ENCODE measurements at places on chromosomes 5 and 9.

DNA sequence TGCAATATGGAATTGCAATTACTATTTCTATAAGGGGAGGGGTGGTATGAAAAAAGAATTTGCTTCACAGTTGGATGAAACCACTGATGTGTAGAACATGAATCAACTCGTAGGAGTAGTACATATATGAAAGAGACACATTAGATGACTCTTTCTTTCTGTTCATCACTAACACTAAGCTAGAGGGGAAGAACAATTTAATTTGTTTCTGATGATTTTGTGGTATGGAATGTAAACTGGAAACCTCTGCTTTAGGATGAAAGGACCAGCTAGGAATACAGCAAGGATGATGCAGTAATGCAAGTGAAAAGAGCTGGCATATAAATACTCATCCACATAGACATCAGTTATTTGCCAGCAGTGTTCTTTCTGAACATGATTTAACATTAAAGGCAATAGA is 113.4 kb downstream of the PAPPA start:
- DNase-seq = peak; percentile 20

GRCh38 chr5:151497391-151498002 is 50.1 kb downstream of the SLC36A1 start:
- no peak for DNase-seq

GRCh38 chr5:98557916-98558315 is 215.5 kb upstream of the RGMB start:
- no peak for DNase-seq

DNA sequence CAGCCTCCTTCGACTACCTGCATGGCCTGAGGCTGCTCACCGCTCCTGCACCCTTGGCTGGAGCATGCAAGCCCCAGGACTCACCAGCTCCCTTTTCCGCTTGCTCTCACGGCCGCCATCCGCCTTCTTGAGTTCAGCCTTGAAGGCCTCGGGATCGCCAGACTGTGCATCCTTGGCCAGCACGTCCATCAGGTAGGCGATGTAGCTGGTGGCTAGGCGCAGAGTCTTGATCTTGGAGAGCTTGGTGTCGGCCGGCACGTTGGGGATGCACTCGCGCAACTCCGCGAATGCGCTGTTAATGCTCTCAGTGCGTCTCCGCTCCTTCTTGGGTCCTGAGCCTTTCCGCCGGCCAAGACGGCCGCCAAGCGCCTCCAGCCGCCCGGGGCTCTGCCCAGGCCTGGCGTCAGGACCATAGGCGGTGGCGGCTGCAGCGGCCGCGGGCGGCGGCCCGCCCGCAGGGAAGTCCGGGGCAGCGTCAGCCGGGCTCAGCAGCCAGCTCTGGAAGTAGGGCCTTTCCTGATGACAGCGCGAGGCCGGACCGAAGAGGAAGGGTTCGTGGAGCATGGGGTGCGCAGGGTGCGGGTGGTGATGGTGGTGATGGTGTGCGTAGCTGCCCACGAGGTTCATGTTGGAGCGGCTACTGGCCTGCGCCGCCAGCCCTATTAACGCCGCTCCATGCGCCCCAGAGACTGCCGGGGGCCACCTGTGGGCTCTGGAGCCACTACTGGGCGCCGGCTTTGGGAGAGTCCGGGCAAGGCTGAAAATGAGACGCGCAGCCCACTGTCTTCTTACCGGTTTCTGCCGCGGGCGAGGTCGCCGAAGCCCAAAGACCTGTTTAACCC is 424 bp downstream of the HAND1 start:
- DNase-seq = peak; percentile 63

GRCh38 chr9:38687389-38687842 is 32.5 kb downstream of the FAM240B start:
- DNase-seq = no peak

DNA sequence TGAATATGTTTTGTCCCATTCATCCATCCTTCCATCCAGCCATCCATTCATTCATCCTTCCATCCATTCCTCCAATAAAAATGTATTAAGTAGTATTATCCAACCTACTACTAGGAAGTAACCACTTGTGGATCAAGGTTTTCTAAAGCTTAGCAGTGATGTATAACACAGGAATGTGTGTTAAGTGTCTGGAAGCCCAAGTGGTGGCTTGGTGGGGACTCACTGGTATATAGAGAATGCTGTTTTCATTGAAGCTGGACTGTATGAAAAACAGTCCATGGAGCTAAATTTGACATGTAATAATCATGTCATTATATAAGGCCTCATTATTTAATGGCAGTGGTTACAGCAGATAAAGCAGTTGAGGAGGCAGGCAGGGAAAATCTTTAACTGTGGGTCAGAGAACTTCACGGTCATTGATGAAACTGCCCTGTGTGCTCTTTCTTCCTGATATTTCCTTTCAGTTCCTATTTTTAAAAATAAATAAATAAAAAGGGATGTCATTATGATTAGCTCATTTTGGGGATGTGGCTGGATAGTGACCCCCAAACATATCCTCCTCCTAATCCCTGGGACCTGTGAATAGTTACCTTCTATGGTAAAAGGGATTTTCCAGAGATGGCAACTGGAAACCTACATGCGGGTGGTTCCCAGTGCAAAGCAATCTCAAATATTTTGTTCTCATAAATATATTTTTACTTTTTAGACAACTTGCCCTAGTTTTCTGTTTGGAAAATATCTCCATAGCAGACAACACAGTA is 82.3 kb downstream of the DAPK1 start:
- DNase-seq = no peak

DNA sequence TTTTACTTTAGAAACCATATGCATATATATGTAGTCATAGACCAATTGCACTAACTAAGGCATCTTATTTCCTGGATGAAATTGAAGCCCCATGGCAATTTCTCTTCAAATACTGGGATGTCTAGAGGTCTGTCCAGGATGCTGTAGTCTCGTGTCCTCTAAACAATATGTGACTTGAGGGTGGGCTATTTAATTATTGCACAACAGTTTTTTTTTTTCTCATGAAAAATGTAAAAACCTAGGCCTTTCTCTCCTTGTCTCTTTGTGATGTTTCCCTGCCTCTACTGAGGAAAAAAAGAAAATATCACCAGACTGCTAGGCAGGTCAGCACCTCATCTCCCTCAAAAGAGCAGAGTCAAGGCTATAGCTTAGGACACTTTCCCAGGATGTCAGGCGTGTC is 34.6 kb downstream of the ZCCHC9 start:
- DNase-seq = no peak

DNA sequence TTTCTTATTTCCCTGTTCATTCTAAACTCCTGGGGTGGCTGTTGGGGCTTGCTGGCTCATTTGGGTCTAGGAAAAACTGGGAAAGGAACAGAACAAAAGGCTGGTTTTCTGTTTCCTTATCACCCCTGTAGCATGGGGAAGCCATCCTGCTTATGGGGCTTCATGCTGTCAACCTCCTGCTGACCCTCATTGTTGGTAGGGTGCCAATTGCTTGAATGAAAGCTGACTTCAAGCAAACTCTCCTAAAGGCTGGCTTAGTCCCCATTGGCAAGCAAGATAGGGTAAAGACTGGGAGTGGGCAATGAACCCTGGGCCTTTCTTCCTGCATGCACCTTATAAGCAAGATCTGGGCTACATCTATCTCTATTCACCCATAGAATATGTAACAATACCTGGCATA is 511.6 kb downstream of the DMAC1 start:
- DNase-seq = no peak

- no peak for DNase-seq
Observed at GRCh38 chr5:17444496-17444895, 53.5 kb upstream of the TAF11L2 start.

- DNase-seq = peak; percentile 49
Observed at GRCh38 chr5:137753691-137754187, 424 bp downstream of the HNRNPA0 start.

- DNase-seq = no peak
Observed at GRCh38 chr5:107929080-107929479, 258.3 kb upstream of the EFNA5 start.

GRCh38 chr5:131640043-131640856 is 5.2 kb upstream of the RAPGEF6 start:
- no peak for DNase-seq

- DNase-seq = peak; percentile 75
Observed at GRCh38 chr9:112112519-112112918, 62.6 kb downstream of the SUSD1 start.

DNA sequence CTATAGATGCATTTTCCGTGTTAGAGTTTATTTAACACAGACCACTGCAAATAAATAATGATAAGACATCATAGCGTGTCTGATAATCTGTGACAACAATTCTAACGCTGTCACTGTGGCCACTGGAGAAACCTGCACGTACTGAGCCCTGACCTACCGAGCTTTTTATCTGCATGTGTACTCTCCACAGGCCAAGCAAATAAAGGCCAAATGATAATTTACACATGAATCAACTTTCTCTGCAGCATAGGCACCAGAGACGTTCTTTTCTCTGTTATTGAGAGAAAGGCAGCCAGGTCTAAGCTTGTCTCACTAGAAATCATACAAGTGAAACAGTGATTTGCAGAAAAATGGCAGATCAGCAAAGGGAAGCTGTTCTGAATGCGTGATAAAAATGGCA is 75.8 kb downstream of the POU5F2 start:
- DNase-seq = no peak

- DNase-seq = peak; percentile 73
Observed at GRCh38 chr9:121059998-121060636, 10.0 kb upstream of the C5 start.

GRCh38 chr5:120657104-120657503 is 193.0 kb downstream of the PRR16 start:
- no peak for DNase-seq

DNA sequence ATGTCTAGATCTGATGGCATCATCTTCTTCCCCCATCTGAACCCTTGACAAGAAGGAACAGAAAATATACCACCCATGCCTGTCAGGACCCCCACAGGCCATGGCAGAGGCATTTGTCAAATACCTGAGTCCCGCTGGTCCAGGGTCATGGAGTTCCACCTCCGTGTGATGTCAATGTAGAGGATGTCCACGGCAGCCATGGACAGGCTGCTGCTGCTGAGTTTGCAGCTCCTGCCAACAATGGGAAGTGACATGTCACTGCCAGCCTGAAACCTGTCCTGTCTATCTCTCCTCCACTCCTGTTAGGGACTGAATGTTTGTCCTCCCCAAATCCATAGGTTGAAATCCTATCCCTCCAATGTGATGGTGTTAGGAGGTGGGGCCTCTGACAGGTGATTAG is 208.8 kb downstream of the DAB2IP start:
- no peak for DNase-seq

DNA sequence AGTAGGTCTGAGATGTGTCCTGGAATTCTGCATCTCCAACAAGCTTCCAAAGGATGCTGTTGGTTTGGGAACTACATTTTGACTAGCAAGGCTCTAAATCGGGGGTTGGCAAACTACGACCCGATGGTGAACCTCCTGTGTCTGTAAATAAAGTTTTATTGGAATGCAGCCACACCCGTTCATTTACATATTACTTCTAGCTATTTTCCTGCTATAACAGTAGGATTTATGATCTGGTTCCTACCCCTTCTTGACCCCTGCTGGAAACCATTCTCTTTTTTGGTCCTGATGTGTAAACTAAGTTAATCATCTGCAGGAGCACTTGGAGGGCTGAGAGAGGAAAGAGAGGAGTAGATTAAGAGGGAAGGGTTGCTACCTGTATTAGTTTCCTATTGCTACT is 454.5 kb downstream of the RASEF start:
- DNase-seq = no peak

GRCh38 chr5:177592905-177593304 is 902 bp downstream of the TMED9 start:
- DNase-seq = no peak

GRCh38 chr9:105307591-105308130 is 63.2 kb downstream of the SLC44A1 start:
- no peak for DNase-seq

GRCh38 chr5:58459146-58460001 is 512 bp downstream of the PLK2 start:
- DNase-seq = peak; percentile 10

DNA sequence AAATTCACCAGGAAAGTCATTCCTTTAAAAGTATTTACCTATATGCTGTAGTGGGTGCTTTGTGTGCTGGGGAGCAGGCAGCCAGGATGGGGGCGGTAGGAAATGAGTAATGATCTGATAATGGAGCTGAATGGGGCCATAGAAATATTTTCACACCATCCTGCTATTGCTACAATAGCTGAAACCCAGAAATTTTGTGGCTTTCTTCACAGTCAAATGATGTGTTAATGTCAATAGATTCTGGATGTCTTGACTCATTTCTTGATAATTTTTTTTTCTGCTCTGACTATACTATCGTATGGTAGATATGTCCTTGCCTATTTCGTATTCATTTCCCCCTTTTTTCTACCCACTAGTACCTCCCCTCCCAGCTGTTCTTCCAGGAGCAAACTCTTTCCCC is 59.5 kb downstream of the RORB start:
- no peak for DNase-seq

DNA sequence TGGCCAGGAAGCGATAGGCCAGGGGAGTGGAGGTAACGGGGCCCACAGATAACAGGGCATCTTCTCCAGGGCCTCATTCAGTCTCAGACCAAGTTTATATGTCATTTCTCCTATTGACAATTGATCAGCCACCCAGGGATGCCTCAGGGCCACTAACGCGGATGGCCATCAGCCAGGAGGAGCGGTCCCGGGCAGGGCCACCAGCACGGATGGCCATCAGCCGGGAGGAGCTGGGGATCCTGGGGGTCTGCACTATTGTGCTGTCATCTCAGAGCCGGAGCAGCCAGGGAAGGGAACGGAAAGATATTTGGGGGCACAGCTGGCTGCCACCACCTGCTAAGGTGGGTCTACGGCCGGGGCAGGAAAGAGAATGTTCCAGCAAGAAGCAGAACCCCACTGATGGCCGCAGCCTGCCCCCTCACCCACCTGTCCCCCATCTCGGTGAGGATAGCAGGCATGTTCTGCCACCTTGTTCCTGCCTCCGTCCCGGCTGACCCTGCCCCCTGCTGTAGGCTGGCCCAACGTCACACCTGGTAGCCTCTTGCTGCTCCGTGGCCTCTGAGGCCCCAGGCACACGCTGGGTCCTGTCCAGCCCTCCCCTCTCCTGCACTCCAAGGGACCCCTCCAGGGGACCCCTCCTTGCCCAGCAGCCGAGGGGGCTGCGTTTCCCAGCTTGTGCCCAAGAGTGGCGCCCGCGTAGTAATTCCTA is 21.5 kb upstream of the UBAC1 start:
- no peak for DNase-seq

GRCh38 chr5:110150199-110150598 is 460.5 kb downstream of the MAN2A1 start:
- no peak for DNase-seq

- DNase-seq = no peak
Observed at GRCh38 chr5:149770236-149770635, 40.1 kb downstream of the PPARGC1B start.

GRCh38 chr9:22623236-22623635 is 176.6 kb downstream of the DMRTA1 start:
- DNase-seq = no peak

DNA sequence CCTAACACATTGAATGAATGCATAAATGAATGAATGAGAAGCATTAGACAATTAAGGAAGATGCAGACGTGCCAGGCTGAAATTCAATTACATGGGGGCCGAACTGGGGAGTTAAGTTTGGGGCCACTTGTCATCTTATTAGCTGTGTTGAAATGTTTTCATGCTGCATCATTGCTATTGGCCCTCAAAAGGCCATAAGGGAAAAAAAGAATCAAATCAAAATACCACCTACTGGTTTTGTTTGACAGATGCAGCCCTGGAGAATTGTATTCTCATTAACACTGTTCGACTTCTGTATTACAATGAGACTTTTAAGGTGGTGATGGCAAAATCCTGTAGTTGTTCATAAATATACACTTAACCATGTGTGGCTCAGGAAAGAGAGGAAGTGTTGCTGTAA is 38.4 kb downstream of the UBE2QL1 start:
- no peak for DNase-seq

- DNase-seq = no peak
Observed at GRCh38 chr5:40571729-40572128, 108.0 kb upstream of the PTGER4 start.

Data from GM03348 (cell line).